ENCODE measurements at places on chromosomes 2 and 18.

DNA sequence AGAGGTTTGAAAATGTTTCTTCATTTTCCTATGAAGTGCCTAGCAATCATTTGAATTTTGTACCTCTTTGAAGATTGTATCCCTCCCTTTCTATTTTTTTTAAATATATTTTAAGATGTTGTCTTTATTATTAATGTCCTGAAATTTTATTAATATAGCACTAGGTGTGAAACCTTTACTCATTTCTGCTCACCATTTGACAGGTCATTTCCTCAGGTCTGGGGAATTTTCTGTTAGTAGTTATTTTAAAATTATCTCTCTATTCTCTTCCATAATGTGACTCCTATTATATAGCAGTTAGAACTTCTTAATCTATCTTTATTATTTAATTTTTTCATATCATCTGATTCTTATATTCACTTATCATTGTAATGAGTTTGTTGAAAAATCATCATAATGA, 1038.6 kb upstream of the SLC39A10 start:
- no peak for DNase-seq

DNA sequence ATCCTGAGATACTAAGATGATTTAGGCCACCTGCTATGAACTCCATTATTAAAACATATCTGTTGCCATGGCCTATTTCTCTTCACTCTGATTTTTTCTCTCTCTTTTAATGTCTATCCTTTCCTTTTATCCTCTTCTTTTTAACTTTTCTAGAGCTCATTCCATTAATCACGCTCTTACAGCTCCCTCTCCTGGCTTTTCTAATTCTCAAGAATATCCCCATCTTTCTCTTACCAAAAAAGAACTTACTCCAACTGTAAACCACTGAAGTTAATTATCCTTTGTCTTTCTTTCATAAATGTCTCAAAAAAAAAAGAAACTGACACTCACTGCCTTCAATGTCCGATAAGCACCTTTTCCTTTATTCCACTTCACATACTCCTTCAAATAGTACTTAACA, 7.9 kb downstream of the PPP3R1 start:
- DNase-seq: no peak

GRCh38 chr2:233791883-233792329, 13.8 kb downstream of the MROH2A start:
- no peak for DNase-seq

- DNase-seq: no peak
Measured at GRCh38 chr2:124713969-124714368, 688.9 kb downstream of the CNTNAP5 start.

- no peak for DNase-seq
Measured at GRCh38 chr2:197884252-197884651, 79.9 kb downstream of the PLCL1 start.

All from T follicular helper cell (primary cell).